ENCODE measurements at places on chromosomes 4 and X.

DNA sequence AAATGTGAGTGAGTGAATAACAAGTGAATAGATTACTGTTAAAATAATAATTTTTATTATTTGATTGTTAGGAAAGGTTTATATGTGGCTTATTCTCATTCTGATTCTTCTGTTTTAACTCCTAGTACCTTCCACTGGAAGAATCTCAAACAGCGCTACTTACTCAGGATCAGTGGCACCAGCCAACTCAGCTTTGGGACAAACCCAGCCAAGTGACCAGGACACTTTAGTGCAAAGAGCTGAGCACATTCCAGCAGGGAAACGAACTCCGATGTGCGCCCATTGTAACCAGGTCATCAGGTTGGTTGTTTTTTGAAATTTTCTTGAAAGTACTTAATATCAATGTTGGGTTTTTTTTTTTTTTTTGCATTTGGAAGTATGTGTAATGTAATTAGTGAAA is 117.6 kb upstream of the BMPR1B start:
- DNase-seq = no peak

DNA sequence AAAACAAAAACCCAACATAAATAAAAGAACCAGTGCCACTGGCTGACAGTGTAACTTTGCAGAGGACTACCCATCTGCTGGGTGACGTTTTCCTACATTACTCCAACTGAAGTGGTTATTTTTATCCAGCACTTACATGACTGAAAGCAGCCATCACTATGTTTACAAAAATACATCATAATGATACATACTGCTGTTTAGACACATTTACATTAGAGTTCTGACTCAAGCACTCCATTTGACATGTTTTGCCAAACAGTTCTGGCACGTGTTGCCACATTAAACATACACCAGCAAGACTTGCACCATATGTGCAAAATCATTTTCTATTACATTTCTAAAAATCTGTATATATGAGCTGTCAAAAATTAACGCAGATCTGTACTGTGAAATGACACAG is 39.6 kb downstream of the BEND4 start:
- DNase-seq = no peak

DNA sequence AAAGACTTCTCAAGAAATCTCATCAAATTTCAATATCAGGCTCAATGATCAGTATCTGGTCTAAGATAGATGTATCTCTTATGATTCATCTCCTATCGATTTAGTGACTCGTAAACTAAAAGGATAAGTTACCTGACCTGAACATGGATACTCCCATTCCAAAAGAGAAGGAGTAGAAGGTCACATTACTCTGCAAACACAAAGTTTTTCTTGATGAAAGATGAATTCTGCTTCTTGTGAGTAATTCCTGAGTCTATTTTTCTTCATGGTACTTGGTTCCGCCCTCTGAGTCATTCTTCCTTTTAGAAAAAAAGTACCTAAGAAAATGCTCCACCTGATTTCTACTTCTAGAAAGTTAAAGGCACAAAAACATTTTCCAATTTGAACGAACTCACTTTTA is 223.1 kb upstream of the SLIT2 start:
- DNase-seq = no peak

GRCh38 chr4:127685292-127685691 is 44.9 kb upstream of the SLC25A31 start:
- DNase-seq = no peak

DNA sequence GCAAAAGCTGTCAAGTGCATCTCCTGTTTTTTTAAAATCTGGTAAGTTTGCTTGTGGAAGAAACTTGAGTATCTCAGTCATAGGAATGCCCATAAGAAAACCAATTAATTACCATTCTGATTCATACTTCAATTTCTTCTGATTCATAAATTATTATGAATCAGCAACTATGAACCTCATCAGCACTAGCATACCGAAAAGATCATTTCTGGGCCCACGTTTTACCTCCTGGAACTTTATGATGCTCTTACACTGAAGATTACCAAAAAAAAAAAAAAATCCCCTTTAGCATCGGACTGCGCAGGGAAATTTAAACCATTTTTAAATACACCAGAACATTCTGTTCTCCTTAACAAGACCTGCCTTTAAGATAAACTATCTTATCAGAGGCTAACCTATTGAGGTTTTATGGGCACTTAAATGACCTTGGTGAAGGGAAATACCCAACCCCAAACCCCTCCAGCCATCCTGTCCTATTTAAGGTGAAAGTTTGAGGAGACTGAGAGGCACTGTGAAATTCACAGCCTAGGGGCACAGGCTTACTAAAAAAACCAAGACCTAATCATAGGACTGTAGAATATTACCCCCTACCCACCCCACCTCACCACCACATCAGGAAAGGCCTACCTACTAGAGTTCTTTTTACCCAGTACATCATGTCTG is 38.2 kb upstream of the ABCG2 start:
- no peak for DNase-seq

DNA sequence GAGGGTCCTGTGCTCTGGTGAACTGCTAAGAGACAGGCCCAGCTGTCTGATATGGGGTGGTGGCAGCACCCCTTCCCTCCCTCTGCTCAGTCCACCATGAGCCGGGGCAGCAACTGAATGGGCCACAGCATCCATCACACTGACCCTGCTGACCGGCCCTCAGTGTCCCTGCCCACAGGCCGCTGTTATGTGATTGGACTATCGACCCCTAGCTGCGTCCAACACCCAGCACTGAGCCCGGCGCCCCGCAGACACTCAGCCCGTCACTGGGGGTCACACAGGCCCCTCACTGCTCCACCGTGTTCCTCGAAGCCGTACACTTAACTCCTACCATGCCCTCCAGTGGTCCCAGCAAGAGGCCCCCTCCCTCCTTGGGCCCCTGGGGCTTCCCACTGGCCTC is 88.8 kb upstream of the PSAPL1 start:
- DNase-seq = no peak

DNA sequence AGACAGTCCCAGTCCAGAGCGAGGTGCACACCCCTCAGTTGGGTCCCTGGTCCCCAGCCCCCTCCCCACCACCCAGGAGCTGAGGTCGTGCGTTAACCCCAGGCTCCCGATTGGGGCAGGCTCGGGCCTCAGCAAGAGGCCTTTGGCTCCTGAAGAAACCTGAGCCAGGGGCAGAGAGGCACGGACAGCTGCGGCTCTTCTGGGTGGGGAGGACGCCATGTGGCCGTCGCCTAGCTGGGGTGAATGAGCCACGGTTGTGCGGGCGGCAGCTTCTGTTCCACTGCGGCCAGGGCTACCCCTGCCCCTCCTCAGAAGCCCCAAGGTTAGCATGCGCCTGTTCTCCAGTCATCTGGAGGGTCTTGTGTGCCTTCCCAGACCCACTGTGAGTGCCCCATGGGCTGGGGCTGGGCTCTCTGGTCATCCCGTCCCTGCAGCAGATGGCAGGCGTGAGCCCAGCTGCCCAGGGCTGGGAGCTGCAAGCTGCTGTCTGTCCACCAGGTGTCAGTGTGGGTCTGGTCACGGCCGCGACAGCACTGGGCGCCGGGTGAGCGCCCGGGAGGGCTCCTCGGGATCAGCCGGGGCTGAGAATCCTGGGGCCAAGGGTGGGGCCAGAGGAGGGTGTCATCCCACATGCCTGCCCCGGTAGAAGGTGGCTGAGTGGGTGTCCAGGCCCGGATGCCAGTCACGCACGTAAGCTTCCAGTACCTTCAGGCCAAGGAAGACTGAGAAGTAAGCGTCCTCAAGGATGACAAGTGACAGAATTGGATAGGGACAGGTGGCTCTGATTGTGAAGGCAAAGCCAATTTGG is 21.9 kb downstream of the ATP2B3 start:
- DNase-seq = no peak

DNA sequence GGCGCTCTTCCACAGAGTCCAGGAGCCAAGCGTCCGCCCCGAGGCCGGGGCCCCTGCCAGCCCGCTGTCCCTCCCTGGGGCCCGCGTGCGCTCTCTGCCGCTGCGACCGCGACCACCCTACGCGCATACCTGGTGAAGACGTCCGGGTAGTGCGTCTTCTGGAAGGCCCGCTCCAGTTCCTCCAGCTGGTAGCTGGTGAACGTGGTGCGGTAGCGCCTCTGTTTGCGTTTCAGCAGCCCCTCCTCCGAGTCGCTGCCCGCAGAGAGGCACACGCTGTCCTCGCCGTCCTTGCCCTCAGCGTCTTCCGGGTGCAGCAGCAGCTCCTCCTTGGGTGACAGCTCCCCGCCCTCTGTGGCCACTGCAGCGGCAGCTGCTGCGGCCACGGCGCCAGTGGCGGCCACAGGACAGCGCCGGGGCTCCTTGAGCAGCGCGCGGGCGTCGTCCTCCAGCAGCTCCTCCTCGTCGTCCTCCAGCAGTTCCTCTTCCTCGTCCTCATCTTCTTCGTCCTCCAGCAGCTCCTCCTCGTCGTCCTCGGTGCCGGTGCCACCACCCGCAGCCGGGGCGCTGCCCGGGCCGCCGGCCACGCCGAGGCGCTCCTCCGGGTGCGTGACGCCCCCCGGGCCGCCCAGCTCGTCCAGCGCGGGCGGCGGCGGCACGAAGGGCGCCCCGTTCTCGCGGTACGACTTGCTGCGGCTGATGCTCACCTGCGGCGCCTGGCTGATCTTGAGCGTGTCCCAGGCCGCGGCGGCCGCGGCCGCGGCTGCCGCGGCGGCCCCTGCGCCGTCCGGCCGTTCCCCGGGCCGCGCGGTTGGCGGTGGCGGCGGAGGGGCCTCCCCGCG is 2.8 kb downstream of the ARX start:
- no peak for DNase-seq

DNA sequence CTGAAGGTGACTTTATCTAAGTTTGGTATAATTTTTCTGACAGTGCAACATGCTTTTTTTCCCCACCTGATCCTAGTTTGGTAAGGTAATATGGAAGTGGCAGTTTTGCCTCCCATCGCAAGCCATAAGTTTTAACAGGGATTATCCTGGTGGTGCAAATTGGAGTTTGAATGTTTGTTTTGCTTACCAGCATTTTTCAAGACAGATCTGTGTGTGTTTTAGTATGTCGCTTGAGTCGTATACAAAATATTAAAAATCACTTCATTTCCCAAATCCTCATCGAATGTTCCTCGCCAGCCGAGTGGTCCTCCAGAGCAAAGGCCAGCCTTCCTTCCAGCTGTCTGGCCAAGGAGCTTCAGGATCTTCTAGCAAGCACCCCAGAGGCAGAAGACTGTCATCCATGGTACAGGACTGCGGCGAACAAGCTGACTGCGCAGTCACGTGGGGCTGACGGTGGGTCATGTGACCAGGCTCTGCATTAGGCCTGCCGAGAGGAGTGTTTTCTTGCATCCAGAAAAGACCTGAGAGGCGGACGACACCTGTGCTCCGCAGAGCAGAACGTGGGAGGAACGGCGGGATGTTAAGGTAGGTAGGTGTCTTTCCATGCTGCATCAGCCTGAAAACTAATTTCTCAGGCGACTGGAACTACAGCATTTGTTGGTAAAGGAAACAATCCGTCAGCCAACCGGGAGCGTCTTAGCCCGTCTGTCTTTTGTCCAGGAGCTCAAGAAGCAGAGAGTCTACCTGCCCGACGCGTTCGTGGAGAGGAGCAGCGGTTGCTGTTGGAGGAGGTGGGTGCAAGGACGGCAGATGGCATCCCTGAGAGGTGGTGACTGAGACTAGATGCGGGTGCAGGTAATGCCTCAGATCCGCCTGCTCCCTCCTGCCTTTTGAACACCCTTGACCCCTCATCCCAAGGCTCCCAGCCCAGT is at the start of gene GPRASP3:
Gene GPRASP3, plus strand, starts transcription at position 507 of the 932 bp plus-strand sequence. CDS start 28,253 bp downstream, outside the sequence.
- peak; percentile 36 for DNase-seq

- DNase-seq = no peak
Observed at GRCh38 chrX:11881485-11882170, 123.6 kb downstream of the MSL3 start.
